ENCODE measurements at places on chromosomes 7 and 10.

GRCh38 chr7:13448243-13448642 lies 541.2 kb downstream of the ETV1 start:
- no peak for DNase-seq

GRCh38 chr7:6675807-6676405 lies 30.8 kb downstream of the ZNF12 start:
- DNase-seq: no peak

DNA sequence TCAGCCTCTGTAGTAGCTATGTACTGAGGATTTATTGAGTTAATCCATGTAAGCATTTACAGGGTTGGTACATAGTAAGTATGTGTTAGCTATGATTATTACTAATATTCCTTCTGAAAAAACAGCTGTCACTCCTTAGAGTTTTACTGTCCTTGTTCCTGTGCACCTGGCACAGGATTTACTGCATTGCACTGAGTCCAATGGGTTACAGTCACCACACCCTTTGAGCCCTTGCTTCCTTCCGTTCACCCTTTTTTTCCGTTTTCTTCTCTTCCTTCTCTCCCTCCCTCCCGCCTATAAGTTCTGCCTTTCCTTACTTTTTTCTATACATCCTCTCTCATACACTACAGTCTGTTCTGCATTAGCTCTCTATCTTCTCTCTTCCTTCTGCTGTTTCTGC lies 12.5 kb upstream of the CDK6 start:
- no peak for DNase-seq

DNA sequence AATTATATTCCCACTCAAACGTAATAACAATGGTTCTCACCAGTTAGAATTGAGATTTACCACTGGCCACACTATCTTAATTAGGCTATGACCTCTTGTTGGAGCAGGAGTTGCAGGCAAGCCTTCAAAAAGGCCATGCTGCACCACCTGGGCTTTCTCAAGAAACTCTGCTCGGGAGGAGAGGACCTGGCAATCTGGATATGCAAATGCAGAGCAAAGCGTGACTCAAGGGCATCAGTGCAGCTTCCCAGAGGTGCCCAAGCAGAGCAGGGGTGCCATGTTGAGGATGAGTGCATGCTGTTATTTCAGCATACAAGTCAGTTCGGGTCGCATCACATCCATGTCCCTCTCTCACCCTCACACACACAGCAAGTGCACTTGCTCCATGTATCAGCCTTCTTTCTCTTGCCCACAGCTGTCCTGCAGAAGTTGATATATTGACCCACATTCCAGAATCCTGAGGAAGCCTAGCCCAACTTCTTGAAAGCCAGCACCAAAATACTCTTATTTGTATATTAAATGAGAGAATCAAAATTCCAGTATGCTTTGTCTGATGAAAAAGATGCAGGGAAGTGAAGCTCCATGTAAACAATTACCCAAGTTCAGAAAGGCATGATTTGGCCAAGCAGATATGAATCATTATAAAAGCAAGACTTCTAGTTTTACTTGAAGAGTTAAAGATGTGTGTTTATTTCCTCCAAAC lies 55.7 kb upstream of the IL6 start:
- DNase-seq: no peak

GRCh38 chr10:36676756-36677430 lies 448.5 kb upstream of the ANKRD30A start:
- DNase-seq: no peak

GRCh38 chr10:33337326-33337957 lies 3.0 kb upstream of the NRP1 start:
- no peak for DNase-seq
